Thyroid gland (tissue), 4 donors: ENCODE measurements at places on chromosomes 7 and 10. TPM values are rescaled to one million over a fixed set of nuclear protein-coding genes. Genes with fewer than 3 reads are reported as not detected.

Gene ANKRD61
- not detected for total RNA-seq

Gene GRK5
- total RNA-seq = 18.0 TPM

Gene NRG3
- 0.67 TPM for total RNA-seq

Gene SPDYE1
- not detected for total RNA-seq

Gene PPP1R9A
- total RNA-seq = 38.8 TPM

Gene HOXA4
- total RNA-seq = 1.2 TPM

Gene COL26A1
- total RNA-seq = not detected

Gene EPO
- total RNA-seq = not detected

Gene SLC25A28
- 28.2 TPM for total RNA-seq

Gene CYP2W1
- total RNA-seq = not detected

Gene CCDC3
- total RNA-seq = 18.7 TPM

Gene MALRD1
- not detected for total RNA-seq

Gene STOX1
- total RNA-seq = 8.5 TPM

Gene ECHDC3
- 85.4 TPM for total RNA-seq

Gene ADD3
- total RNA-seq = 644 TPM

Gene NPFFR1
- total RNA-seq = under 0.01 TPM
